ENCODE measurements at places on chromosomes 6 and 20.

GRCh38 chr6:41039060-41039998, at the start of gene UNC5CL:
TSS of gene UNC5CL (minus strand) at chr6:41039221. CDS start at chr6:41035074, 4,147 bp downstream.
- peak; percentile 66 for DNase-seq

DNA sequence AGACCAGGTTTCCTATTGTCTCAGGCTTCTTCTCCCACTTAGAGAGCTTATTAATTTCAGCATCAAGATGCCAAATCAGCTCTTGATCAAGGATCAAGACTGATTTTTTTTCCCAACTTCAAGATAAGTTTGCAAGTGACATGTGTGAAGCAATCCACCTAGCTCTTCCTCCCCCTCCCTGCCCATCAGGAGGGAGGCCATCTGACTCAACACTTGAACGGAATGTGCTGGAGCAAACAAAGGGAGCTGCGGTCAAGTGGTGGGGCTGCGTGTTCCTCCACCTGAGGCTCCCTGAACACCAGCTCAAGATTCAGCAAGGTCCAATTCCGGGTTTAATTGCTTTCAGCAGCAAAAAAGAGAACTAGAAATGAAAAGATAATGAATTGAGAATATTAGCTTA, 38.7 kb downstream of the TTI1 start:
- DNase-seq = no peak

DNA sequence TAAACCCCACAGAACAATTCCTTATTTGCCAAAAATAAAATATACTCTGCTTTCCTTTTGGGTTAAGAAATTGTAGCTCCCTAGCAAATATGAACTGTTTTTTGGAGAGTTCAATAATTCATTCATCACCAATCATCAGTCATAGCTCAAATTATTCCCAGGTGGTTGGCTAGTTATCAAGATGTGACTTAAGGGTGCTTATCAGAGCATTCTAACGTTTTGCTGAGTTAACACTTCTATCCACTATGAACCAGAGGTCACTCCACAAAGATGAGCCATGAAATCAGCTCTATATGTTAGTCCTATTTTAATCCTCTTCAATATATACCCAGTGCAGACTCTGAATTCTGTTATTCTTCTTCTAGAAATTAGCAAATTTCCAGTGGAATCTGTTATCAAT, 379.1 kb downstream of the TENT5A start:
- DNase-seq = no peak

DNA sequence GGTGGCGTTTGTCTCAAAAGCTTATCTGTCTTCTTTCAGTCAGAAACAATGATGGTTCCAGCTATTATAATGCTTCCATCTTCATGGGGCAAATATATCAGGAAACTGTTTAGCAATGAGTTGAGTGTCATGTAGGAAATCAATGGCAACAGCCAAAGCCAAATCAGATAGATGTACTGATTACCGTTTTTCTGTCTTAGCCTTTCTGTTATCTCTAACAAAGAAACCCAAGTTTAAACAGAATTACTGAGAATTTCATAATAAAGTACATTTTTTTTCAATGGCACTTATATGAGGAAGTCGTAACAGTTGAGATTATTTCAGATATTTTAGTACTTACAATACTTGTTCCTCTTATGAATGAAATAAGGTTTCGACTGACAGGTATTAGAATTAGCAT, 1.2 kb downstream of the NOX3 start:
- no peak for DNase-seq

DNA sequence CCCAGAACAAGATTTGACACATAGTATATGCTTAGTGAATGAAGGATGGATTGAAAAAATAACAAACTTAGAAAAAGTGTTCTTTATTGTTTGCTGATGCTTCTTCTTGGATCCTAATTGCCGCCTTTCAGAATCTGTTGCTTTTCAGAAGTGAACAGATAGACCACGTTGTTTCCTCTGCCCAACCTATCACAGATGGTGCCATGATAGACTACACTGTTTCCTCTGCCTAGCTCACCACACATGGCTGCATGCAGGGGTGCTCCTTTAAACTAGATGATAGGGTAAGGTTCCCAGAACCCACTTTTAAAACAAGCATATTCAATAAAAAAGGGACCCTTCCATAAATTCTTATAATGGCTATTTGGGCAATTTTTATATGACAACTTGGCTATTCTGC, 4.6 kb upstream of the RGS17 start:
- DNase-seq = no peak

GRCh38 chr6:169215201-169215681, 38.4 kb downstream of the THBS2 start:
- DNase-seq = no peak

GRCh38 chr6:28648035-28648877, 122.6 kb downstream of the GPX5 start:
- peak; percentile 76 for DNase-seq

DNA sequence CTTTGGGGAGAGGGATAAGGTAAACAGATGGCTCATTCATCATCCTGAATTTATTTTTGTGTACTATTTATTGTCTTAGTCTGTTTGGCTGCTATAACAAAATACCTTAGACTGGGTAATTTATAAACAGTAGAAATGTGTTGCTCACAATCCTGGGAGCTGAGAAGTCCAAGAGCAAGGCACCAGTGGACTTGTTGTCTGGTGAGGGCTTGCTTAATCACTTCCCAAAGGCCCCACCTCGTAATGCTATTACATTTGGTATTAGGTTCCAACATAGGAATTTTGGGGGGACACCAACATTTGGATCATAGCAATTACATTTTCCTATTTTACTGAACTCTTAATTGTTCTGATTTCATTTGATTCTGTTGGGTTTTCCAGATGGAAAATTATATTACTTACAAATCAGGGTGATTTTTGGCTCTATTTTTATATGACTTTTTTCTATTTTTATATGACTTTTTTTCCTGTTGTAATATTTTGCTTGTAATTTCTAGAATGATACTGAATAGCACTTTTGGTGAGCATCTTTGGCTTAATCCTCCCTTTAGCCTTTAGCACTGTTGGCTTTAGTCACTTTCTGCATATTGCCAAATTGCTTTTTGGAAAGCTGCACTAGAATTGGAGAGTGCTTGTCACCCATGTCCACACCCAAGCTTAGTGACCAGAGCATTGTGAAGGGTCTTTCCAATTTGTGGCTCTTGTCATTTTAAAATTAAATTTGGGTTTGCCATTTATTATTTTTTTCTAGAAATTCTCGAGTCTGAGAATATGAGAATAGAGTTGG, 43.7 kb upstream of the TULP4 start:
- no peak for DNase-seq
